ENCODE measurements at places on chromosomes 6 and 20.

- no peak for DNase-seq
Measured at GRCh38 chr6:70380252-70380651, 33.1 kb upstream of the FAM135A start.

- DNase-seq = no peak
Measured at GRCh38 chr6:85764844-85765243, 122.2 kb upstream of the SYNCRIP start.

- no peak for DNase-seq
Measured at GRCh38 chr6:164331026-164331425, 916.5 kb downstream of the QKI start.

DNA sequence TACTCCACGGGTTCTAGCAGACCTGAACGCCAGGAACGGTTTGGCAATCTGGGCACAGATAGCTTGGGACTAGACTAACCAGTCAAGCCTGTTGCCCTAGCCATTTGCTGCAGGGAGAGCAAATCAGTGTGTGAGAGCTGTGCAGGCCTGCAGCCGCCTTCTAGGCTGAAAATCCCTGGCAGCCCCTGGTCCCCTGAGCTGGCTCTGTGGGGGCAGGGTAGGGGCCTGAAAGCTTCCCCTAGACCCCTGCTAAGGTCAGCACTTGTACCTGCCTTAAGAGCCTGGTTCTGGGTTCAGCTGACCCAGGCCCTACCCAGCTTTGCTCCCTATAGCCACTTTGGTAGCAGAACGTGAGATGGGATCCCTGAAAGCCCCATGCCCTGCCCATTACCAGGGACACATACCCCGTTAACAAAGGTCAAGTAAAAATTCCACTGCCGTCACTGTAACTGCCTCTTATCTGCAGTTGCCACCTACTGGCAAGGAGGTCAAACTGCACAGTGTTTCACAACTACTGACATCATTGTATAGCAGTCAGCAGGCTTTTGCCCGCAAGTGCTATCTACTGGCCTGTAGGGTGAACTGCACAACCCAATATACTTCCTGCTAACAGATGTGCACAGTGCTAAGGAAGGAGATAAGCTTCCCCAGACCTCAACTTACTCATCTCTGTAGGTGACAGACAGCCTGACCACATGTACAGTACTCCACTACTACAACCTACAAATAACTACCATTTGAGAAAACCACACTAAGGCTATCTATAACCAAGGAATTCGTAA, 95.1 kb upstream of the OLIG3 start:
- no peak for DNase-seq

DNA sequence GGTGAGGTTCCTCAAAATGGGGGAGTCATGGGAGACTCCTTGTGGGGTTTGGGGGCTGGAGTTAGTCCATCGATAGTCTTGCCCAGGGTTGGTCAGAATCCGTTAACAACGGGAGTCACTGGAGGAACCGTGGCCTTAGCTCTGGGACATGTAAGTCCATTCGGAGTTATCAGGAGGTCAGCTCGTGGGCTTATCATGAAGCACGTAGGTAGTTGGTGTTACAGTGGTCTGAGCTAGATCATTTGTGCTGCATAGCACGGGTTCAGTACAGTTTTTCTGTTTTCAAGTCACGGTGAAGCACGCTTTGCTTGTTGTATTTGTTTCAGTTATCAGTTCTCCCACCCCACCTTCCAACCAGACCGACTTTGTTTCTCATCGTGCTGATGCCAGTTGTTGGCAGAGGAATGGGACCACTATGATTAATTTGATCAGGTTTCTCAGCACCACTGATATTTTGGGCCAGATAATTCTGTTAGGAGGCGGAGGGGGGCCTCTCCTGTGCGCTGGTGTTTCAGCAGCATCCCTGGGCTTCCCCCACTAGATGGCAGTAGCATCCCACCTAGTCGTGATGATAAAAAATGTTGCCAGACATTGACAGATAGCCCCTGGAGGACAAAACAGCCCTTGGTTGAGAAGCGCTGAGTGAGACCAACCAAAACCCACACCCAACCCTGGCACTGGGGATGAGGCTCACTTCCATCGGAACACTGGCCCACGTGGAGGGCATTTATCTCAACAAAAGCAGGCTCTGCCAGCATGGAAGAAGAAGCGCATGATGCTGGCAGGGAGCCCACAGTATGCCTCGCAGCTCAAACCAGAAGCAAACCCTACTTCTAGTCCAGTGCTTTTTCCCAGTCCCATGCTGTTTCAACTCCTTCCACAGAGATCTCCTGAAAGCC, 2.2 kb upstream of the APMAP start:
- no peak for DNase-seq

DNA sequence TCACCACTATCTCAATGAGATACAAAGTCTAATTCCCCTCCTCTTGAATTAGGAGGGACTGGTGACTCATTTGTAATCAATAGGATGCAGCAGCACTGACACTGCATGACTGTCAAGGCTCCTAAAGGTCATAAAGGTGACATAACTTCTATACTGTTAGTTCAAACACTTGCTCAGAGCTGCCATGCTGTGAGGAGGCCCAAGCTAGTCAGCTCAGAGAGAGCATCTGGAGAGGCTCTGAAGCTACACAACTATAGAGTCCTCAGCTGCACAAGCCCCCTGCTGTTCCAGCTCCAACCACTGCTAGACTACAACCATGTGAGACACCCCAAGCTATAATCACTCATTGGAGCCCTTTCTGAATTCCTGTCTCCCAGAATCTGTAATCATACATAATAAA, 17.0 kb upstream of the HEY2 start:
- DNase-seq = no peak

DNA sequence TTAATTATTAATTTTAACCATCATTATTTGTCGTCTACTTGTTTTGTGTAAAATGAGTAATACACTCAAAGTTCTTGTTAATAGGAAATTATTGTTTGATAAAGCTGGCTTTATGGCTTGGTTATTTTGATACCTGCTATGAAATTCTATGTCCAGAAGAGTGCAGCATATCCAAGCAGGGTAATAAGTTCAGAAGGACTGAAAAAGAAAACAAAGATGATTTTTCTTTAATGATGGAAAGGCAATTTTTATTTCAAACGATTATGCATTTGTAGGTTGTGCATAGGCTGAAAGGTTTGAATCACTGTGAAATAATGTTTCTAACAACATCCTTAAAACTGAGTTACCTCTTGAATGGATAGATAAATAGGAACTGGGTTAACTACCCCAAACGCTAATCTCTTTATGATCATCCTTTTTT, 1.4 kb upstream of the MAN1A1 start:
- DNase-seq = no peak

DNA sequence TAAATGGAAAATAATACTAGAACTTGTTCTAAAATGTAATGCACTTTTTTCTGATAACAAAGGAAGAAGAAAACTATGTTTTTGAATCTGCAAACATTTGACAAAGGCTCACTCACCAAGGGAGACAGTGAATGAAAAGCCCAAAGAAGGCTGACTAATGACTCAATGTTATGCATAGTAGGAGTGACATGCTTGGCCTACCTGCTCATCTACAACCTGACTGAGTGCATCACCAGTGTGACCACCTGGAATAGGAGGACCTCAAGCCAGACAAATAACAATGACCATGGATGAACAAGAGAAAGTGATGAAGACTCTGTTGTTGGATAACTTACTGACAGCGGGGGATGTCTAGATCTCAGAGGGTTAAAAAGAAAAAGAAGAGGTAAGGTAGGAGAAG, 157.2 kb downstream of the SIM1 start:
- no peak for DNase-seq

DNA sequence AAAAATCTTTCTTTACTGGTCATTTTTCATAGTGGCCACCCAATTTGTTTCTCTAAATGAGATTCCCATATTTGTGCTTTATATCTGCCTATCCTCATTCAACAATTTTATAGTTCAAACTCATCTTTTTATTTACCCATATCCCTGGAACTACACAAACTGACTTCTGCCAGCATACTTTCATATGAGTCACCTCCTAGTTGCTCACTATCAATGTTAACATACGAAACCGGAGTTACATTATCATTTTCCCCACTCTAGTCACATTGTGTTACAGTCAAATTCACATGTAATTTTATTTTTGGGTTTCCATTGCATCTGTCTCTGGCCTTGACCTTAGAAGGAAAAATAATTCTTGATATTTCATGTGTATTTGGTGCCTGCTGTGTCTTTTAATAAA, 499.4 kb downstream of the MAFB start:
- DNase-seq = no peak

GRCh38 chr20:61252601-61253263, 671 bp downstream of the CDH4 start:
- no peak for DNase-seq
